ENCODE measurements at places on chromosomes 6 and 20.

DNA sequence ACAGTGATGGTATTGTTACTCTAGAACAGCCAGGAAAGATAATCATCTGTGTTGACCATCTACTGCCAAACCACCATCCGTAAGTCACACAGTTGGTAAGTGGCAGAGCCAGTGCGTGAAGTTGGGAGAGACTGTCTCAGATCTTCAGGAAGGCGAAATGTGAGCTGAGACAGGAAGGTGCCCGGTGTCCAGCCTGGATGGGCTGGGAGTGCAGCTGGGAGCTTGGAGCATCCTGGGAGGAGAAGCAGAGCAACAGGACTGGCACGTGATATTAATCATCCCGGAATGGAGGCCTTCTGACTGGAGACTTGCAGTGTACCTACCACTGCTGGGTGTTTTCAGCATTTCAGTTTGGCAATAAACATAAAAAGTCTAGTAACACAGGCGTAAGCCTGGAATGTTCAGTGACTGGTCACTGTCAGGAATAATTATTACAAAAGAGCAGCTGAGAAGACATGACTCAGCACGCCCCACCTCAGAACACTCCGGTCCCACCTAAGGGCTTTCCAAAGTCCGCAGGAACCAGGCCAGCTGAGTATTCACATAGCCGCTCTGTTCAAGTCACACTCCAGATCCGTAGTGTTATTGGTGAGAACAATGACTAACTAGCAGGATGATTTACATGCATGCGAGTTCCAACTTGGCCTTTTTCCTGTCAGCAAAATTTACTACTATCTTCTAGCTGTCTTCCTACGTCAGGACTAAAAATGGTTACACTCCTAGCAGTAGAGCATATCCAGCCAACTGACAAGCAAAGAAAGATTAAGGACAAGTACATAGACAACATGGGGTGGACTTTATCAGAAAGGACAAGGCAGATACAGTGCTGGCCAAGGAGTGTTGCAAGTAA is 45.1 kb upstream of the PNRC1 start:
- DNase-seq: peak; percentile 58

GRCh38 chr6:129767776-129768485 is 58.0 kb upstream of the ARHGAP18 start:
- DNase-seq: no peak

GRCh38 chr20:23138226-23138625 is 52.1 kb upstream of the CD93 start:
- DNase-seq: no peak

DNA sequence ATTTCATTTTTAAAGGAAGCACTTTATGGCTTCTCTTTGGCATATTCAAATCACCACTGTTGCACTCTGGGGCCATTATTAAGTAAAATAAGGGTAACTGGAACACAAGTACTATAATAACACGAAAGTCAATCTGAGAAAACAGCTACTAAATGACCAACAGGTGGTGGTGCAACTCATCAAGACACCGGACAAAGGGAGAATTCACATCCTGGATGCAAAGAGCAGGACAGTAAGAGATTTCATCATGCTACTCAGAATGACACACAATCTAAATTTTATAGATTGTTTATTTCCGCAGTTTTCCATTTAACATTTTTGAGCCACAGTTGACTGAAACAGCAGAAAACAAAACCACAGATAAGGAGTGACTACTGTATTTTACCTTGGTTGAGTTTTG is 27.6 kb upstream of the LY86 start:
- DNase-seq: no peak

GRCh38 chr6:83711958-83712357 is 3.1 kb upstream of the SNAP91 start:
- DNase-seq: no peak

DNA sequence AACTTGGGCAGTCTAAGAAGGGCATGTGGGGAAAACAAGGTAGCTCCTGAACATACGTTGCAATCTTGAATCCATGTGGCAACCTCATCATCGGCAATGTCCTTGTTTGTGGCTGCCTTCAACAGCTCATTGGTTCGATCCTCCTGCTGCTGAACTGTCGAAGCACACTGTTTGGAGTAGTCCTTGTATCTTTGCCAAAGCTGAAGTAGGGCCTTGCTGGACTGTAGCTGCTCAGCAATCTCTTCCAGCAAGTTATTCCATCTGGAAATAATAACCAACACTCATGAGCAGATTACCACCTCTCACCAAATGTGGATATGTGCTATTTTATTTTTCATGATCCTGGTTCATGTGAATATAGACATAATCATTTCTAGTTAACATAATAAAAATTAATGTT is 413.3 kb downstream of the ESR1 start:
- no peak for DNase-seq

DNA sequence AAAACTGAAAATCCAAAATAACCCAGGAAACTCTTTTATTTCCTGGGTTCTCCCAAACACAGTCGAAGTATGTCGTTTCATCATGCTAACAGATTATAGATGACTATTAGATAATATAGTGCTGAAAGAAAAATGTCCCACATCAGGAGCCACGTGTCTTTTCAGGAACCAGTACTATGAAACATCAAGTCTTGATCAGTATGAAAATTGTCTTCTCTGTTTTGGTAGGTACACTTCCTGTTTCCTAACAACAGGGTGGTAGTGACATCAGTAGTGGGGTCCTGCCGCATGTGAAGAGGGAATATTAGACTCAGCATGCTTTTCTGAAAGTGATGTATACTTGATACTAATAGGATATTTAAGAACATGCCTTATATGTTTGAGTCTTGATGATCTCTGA is 136.7 kb downstream of the HIVEP1 start:
- no peak for DNase-seq

GRCh38 chr6:161908872-161909271 is 635.0 kb upstream of the AGPAT4 start:
- DNase-seq: no peak
